Endothelial cell of umbilical vein (primary cell): ENCODE measurements at places on chromosomes 2 and 18. TPM values are rescaled to one million over a fixed set of nuclear protein-coding genes. Genes with fewer than 3 reads are reported as not detected.
A peak's percentile ranks its signal among the peaks of the same experiment; 100 is the strongest.

GRCh38 chr18:75200605-75201280 lies 8.2 kb downstream of the PTGR3 start:
- DNase-seq, result no peak

GRCh38 chr18:7855671-7856070 lies 288.6 kb downstream of the PTPRM start:
- no peak for DNase-seq

- DNase-seq, result peak; percentile 96
Observed at GRCh38 chr2:46097714-46098480, 199.3 kb upstream of the EPAS1 start.

DNA sequence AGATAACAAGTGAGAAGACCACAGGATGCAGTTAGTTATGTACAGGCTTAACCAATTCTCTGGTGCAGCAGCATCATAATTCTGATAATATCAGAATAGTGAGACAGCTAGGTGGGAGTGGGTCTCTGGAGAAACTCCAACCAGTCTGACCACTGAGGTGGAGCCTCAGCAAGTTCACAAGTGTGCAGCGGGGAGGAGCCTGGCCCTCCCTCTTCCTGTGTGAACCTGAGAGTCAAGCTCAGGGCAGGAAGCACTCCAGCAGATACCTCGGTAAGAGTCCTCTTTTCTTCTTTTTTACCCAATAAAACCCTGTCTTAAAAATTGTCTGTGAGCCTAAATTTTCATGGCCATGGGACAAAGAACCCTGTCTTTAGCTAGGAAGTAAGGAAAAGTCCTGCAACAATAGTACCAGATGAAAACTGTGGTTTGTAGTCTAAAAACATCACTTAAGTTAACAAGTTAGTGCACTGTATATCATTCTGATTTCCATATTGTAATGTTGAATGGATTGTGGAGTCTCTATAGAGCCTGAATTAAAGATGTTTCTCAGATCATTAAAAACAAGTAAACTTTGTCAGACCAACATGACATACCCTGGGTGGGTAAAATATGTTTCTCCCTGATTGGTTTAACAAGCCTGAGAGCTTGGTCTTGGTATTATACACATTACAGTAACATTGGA lies 370.8 kb downstream of the TMEM182 start:
- no peak for DNase-seq

GRCh38 chr2:134039912-134040581 lies 213.8 kb upstream of the MGAT5 start:
- no peak for DNase-seq

GRCh38 chr2:842151-842803 lies 108.4 kb upstream of the SNTG2 start:
- no peak for DNase-seq

GRCh38 chr2:239908308-239908707 lies 116.8 kb downstream of the NDUFA10 start:
- no peak for DNase-seq

GRCh38 chr2:166171216-166171615 lies 43.4 kb upstream of the SCN1A start:
- no peak for DNase-seq

- DNase-seq, result peak; percentile 85
Observed at GRCh38 chr2:224449212-224450147, 47.6 kb upstream of the FAM124B start.

DNA sequence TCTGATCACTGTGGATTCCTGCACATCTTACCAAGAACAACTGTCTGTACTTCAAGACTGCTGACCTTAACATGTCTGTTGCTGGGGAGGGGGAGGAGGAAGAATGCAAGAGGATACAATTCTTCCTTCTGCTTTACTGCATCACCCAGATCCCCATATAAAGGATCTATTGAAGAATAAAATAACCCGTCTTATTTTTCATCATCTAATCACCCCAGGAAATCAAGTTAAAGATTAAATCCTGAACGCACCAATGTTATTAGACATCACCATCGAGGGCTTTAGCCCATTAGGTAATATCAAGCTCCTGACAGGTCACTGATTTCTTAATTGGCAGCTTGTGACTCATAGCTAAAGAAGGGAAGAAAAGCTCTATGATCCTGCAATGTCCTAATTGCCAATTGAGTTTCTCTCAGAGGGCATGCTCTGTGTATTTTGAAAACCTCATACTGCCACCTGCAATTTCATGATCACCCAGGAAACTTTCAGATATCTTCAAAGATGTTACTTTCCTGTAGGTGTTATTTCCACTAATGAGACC lies 75.4 kb upstream of the KCNE4 start:
- DNase-seq, result no peak

The SCN9A gene
- polyA plus RNA-seq, result 0.62 and 0.88 TPM in 2 replicates

The NAT8 gene
- polyA plus RNA-seq, result 0.19 and 0.25 TPM in 2 replicates

The SLC5A7 gene
- not detected in 2 replicates for polyA plus RNA-seq

The ASPRV1 gene
- polyA plus RNA-seq, result 0.19 and 0.22 TPM in 2 replicates

The CTAGE1 gene
- not detected in 2 replicates for polyA plus RNA-seq

The BMP10 gene
- polyA plus RNA-seq, result not detected in 2 replicates

The IL1RN gene
- not detected in 2 replicates for polyA plus RNA-seq

The CFAP65 gene
- 0.03 TPM in 1 of 2 replicates, not detected in the other for polyA plus RNA-seq
